Hepatic stellate cell (primary cell): ENCODE measurements at places on chromosomes 1 and 21.
A peak's percentile ranks its signal among the peaks of the same experiment; 100 is the strongest.

GRCh38 chr1:29708796-29709703 lies 472.7 kb downstream of the PTPRU start:
- peak; percentile 68 for DNase-seq

GRCh38 chr1:231186356-231187115 lies 24.7 kb downstream of the TRIM67 start:
- DNase-seq, result no peak

DNA sequence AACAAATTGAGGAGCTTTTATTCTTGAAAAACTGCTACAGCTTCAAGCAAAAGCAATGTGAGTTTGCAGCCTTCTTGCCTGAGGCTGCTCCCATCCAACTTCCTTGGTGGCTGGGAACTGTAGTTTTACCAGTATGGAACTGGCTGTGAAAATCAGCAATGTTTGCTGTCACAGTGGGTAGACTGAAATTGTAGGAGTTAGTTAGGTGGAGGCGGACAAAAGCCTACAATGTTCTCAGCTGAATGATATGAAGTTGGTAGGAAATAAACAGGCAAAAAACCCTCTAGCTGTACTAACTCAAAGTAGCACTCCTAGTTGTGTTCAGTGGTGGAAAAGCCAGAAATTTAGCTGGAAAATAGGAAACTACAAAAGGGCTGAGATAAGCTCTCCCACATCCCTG lies 18.5 kb downstream of the HAX1 start:
- no peak for DNase-seq

- no peak for DNase-seq
Observed at GRCh38 chr1:5811419-5811818, 180.8 kb downstream of the NPHP4 start.

DNA sequence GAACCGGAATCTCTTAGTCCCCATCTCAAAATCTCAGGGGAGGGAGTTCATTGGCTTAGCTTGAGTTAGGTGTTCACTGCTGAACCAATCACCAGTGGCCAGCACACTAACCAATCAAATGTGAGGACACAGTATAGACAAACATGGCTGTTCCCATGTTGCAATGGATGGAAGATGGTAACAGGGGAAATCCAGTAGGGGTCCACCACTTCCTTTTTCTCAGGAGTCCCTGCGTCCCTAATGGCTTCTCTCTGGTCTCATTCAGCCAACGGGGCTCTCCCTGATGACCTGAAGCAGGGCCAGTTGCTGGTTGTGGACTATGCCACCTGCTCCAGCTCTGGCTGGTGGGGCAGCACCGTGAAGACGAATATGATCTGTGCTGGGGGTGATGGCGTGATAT lies 9.7 kb downstream of the CELA2B start:
- DNase-seq, result no peak

- DNase-seq, result no peak
Observed at GRCh38 chr1:211910913-211911485, 80.4 kb upstream of the LPGAT1 start.
